ENCODE measurements at places on chromosomes 2 and 18.

- DNase-seq: no peak
Measured at GRCh38 chr2:105371156-105371555, 27.7 kb downstream of the FHL2 start.

GRCh38 chr2:204367466-204367865 lies 177.8 kb upstream of the PARD3B start:
- no peak for DNase-seq

DNA sequence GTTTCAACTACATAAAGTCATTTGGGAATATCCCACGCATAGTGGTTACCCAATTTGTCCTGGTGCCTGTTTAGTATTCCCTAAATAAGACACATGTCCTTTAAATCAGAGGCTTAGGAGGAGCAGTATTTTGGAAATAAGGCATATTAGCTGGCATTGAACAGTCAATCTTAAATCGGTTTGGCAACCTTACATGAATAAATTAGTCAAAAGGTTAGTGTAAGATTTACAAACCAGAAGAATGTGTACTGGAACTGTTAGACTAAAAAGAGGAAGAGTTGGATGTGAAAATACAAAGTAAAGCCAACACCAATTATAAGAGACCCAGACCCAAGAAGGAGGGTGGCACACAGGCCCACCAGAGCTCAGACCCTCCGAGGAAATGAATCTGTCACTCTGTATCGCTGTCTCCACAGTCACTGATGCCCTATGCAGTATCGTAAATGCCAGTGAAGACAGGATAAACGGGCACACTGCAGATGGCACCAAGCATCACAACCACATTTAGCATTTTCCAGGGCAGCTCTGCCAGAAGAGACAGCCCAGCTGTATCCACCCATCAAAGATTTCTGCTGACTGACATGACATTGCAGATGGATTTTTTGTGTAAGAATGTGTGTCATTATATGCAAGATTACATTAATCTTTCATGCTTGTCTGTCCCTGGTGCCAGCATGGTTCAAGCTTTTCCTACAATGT lies 90.4 kb downstream of the CERKL start:
- no peak for DNase-seq

GRCh38 chr2:218823196-218823855 lies 8.3 kb downstream of the PRKAG3 start:
- DNase-seq: no peak

- no peak for DNase-seq
Measured at GRCh38 chr2:101272045-101272784, 19.5 kb downstream of the CNOT11 start.

DNA sequence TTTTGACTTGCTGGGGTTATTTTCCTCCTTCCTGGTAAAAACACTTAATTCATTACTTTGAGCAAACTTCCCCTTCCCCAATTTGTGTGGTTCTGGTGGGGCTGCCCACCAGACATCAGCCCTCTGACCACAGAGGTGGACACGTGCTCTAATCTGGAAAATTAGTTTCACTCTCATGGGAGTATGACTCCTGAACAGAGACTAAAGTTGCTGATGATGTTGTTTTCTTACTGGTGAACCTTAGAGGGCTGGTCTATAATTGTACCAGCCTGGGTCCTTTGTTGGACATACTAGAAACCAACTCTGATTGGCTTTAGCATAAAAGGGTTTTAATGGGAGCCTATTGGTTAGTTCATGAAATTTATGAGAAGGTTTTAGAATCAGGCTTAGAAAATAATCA lies 54.1 kb upstream of the ACYP2 start:
- no peak for DNase-seq

GRCh38 chr2:165888171-165888570 lies 65.4 kb downstream of the TTC21B start:
- DNase-seq: no peak

DNA sequence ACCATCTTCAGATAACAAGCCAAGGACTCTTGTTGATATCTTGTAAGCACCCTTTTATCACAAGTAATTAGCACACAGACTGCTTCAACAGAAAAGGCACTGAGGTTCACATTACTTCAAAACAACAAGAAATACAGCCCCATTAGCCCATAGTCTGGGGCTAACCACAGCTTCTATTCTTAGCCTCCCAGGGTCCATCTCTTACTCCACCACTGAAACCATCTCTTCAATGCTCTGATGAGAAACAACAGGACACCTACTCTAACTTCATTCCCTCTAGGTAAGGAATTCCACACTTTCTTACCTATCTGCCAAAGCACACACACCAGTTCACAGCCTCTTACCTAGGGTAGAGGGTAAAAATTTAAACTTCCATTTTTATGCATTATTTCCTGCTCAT lies 26.4 kb upstream of the CYTIP start:
- no peak for DNase-seq

DNA sequence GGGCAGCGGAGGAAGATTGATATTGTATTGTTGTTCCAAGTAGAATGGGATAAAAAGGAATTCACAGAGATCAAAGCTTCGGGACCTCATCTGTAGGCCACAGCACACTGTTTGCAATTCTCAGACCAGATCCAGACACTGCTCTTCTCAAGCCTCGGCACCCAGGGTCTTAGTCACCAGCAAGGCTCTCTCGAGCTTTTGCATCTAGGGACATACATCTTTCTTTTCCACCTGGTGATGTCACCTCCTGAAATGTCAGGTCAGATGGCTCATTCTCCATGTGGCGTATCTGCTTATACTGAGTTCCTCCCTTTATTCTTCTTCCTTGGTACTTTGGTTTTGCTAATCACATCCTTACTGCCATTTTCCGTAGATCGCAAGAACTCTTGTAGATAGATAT lies 42.9 kb upstream of the SNTG2 start:
- no peak for DNase-seq

DNA sequence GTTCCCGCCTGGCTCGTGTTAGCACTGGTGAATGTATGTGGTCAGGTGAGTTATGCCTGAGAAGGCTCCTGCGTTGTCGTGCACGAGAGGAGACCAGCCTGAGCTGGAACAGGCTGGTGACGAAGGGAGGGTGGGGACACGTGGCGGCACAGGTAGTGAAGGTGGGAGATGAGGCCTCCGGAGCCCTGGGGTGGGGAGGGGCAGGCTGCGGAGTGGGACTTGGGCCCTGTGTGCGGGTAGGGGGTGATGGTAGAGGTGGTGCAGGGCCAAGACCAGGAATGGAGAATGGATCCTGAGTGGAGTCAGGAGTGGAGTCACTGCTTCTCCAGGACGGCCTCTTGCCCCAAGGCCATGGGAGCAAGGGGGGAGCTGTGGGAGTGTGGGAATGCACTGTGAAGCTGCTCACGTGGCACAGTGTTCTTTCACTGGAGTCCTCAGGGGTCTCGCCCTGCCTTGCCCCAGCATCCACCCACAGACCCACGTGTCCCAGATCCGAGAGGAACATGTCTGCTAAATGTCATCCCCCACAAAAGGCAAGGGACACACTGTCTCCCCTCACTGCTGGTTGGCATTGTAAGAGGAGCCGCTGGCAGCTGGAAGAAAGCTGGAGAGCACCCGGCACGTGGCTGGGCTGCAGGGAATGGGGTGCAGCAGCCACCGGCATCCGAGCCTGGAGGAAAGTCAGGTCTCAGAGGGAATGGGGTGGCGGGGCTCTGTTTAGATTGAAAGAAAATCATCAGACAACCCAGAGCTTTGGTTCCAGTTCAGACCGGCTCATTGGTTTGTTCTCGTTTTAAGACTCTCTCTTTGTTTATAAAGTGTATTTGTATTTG lies 63.7 kb downstream of the CYP26B1 start:
- no peak for DNase-seq

GRCh38 chr2:54042341-54042740 lies 71.5 kb upstream of the PSME4 start:
- no peak for DNase-seq

DNA sequence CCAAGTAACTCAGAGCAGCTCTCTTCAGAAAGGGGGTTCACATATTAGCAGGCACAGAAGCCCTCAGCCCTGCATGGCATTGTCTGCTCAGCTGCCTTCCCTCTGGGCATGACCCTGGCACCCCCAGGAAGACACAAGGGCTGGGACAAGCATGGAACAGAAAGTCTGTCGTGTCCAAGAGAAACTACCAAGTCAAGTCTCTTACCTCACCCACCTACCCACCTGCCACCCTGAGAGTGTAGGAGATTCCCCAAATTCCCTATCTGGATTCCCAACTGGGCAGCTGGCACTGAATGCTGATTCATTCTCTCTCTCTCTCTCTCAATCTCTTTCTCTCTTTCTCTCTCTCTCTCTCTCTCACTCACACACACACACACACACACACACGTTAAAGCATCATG lies 21.6 kb downstream of the SMAD7 start:
- DNase-seq: no peak

DNA sequence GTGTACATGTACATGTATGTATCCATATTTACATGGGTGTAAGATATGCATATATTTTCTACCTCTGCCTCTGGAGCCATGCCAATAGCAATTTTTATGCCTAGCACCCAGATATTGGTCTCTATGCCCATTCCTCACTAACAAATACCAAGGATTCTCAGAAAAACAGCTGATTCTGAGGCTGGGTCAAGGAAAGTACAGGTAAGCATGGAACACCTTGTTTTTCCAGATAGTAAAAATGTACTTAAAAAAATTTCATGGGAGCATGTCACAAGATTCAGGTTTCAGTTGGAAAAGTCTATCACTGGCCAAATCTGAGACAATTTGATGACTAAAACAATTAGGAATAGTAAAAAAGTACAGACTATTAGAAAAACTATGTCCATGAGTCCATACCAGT lies 114.5 kb upstream of the MAPRE2 start:
- no peak for DNase-seq

GRCh38 chr2:201194097-201194496 lies 11.2 kb downstream of the CASP10 start:
- DNase-seq: no peak

DNA sequence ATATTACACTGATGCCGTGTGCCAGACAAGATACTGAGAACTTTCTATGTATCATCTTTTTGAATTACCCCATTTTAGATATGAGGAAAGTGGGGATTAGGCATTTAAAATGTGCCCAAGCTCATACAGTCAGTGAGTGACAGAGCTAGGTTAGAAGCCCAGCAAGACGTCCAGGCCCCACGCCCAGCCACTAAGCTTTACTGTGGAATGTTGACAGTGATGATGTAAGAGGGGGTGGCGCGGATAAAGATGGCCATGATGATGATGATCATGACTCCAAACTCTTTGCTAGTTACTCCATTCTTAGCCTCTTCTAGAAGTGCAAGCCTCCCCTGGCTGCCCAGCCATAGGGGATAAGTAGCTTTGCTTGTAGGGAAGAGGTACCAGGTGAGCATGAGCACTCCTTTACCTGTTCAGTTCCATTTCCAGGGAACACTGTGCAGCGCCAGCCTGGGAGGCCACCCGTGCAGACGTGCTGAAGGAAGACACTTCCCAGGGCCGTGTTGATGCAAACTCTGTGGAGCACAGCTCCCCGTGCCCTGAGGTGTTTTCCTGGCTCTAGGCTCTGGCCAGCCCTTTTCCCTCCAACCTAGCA lies 65.5 kb downstream of the BCL2L11 start:
- DNase-seq: no peak

DNA sequence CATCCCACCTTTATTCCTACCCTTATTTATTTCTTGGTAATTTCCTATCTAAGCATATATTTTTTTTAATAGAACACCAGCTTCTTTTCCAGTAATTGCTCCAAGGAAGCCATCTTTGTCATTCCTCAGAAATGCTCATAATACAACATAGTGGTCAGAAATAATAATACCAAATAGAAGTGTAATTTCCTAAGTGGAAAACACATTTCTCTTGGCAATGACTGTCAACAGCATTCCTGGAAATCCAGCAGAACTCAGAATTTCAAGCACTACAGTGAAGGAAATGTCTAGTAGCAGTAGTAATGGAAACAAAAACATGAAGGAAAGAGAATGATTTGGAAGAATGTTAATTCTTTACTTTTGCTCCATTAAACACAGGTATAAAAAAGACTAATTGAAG lies 56.6 kb downstream of the GDF7 start:
- DNase-seq: no peak

- no peak for DNase-seq
Measured at GRCh38 chr18:40882468-40882867, 1072.6 kb upstream of the PIK3C3 start.

- DNase-seq: no peak
Measured at GRCh38 chr18:27838225-27838624, 338.7 kb downstream of the CDH2 start.

DNA sequence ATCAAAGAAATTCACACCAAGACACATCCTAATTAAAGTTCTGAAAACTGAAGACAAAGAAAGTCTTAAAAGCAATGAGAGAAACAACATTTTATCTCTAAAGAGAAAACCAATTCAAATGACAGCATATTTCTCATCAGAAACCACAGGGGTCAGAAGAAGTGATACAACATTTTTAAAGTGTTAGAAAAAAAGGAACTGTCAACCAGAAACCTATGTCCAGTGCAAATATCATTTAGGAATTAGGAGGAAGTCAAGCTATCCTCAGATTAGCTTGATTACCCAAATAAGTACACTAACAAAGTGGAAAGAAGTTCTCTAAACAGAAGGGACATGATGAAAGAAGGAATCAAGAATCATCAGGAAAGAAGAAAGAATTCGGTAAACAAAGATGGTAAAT lies 59.5 kb upstream of the BCL2L11 start:
- DNase-seq: no peak

DNA sequence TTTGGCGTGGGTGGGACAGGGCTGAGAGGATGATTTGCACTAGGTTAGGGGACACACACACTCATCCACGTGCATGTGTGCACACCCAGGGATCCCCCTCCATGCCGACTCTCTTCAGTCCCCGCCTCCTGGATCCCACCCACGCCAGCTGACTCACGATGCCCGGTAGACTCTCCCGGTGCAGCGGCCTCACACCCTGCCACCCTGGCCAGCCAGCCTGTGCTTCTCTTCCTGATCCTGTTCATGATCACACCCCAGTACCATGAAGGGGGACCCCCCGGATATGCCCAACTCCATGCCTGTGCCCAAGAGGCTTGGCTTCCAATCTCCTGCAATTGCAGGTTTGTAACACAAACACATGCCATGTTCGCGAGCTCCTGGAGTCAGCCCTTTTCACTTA lies 157.8 kb upstream of the HDAC4 start:
- DNase-seq: no peak

DNA sequence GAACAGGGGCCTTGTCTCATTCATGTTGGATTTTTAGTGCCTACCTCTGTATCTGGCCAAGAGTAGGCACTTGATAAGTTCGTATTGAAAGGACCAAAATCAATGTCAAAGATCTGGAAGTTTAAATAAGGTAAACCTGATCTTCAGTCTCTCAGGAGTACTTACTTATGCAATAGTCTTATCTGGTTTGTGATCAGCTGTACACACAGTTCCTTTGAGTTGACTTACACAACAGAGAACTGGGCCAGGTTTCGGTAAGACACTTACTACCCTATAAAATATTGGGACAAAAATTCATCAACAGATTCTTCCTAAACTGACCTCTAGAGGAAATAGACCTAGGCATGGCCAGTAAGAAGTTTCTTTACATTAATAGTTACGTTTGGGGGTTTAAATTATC lies 113.6 kb upstream of the NXPH2 start:
- DNase-seq: no peak

GRCh38 chr2:43251171-43251731 lies 24.8 kb upstream of the ZFP36L2 start:
- no peak for DNase-seq
